ENCODE measurements at places on chromosomes 2 and 18. TPM values are rescaled to one million over a fixed set of nuclear protein-coding genes. Genes with fewer than 3 reads are reported as not detected.

Gene PRKAG3
- not detected for total RNA-seq

DNA sequence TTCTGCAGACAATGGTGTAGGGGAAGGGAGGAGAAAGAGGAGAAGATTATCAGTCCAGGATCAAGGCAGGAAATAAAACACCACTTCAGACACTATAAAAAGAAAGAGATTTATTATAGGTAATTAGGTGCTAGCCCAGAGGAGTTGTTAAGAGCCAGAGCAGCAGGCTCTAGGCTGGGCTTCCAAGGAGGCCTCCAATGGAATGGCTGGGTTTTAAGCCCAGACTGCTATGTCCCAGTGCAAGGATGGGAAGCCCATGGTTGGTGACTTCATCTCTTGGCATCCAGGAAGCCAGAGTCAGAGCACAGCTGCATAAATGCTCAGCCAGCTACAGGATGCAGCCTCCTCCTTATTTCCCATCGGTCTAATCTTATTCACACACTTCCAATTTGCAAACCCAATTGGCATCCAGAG is 95.6 kb downstream of the LAMA3 start:
- H3K27ac ChIP-seq, result no peak overlapping the region
- no peak for DNase-seq
- H3K36me3 ChIP-seq, result no peaks in the 10 kb centered on the region
- no peak overlapping the region for H3K4me3 ChIP-seq
- no peaks in the 10 kb centered on the region for H3K4me1 ChIP-seq

DNA sequence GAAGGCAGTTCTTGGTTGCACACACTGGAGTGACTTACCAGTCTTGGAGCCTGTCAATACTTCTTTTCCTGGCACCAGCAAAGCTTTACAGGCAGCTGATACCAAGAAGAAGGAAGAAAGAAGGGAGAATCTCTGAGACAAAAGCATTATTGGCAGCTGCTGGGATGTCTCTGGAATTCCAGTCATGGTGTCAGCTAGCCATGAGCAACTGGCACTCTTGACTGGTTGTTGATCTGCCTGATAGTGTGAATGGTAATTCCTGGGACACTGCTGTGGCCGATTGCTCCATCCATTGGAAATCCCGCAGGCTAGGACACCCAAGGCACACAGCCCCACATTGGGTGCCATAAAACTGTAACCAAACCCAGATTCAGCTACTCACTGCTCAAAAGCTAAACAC is 17.8 kb upstream of the SPAG16 start:
- peaks cover 15% of the 10 kb centered on the region for H3K4me1 ChIP-seq
- no peak overlapping the region for H3K27ac ChIP-seq
- no peaks in the 10 kb centered on the region for H3K27me3 ChIP-seq
- H3K36me3 ChIP-seq, result no peaks in the 10 kb centered on the region
- DNase-seq, result no peak
- no peak overlapping the region for H3K4me3 ChIP-seq

Gene COPS8
- 96.6 TPM for total RNA-seq

DNA sequence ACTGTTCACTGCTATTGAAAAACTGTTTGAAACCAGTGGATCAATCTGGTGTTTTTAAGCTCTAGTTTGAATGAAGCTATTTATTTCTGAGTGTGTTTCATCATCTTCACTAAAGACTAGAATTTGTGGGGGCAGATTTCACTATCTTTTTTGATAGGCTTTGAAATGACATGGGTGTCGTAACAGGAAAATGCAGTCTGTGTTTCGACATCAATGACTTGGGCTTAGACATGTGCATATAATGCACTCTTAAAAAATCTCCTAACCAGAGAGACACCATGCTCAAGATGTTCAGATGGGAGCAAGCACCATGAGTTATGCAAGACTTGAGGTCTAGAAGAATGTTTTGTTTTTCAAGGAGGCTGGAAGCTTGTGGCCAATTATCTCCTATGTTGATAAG is 221.6 kb downstream of the GPD2 start:
- no peaks in the 10 kb centered on the region for H3K4me1 ChIP-seq
- no peaks in the 10 kb centered on the region for H3K36me3 ChIP-seq
- H3K27ac ChIP-seq, result no peak overlapping the region
- H3K4me3 ChIP-seq, result no peak overlapping the region
- H3K27me3 ChIP-seq, result no peaks in the 10 kb centered on the region

DNA sequence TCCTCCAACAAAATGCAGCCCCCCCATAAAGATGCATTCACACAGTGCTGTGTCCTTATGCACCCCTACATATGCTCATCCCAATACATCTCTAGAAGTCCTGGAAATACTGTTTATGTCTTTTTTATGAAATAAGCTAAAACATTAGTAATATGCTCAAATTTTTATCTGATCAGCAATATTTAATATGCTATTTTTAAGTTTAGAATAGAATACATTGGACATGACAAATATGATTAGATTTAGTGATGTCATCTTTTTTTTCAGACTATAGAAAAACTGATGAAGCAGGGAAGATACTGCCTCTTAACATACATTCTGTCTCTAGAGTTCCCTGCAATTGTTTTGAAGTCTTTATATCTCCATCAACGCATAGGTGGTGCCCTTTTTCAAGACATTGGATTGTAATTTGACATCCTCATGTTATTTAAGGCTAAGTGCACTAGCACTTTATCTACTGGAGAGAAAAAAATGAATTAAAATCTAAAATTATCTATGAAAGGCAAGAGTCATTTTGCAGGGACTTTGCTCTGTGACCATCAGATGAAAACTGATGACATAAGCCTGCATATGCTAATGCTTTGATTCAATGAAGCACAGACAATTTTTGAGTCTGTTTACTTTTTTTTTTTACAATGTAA is 395.3 kb downstream of the LPIN1 start:
- no peak overlapping the region for H3K4me3 ChIP-seq
- H3K4me1 ChIP-seq, result no peaks in the 10 kb centered on the region
- no peak overlapping the region for H3K27ac ChIP-seq

- peaks cover 3% of the 10 kb centered on the region for H3K27me3 ChIP-seq
- DNase-seq, result no peak
- H3K4me3 ChIP-seq, result peak overlapping the region; percentile 70
- H3K36me3 ChIP-seq, result no peaks in the 10 kb centered on the region
- no peak overlapping the region for H3K27ac ChIP-seq
- peaks cover 36% of the 10 kb centered on the region for H3K4me1 ChIP-seq
These were observed 59.5 kb upstream of the SP3 start for GRCh38 chr2:174024524-174025270.

- H3K36me3 ChIP-seq, result no peaks in the 10 kb centered on the region
- no peak for DNase-seq
- H3K27me3 ChIP-seq, result peaks cover 24% of the 10 kb centered on the region
- H3K4me3 ChIP-seq, result no peak overlapping the region
- peaks cover 23% of the 10 kb centered on the region for H3K4me1 ChIP-seq
These were observed 3.5 kb upstream of the INHBB start for GRCh38 chr2:120342446-120342845.

DNA sequence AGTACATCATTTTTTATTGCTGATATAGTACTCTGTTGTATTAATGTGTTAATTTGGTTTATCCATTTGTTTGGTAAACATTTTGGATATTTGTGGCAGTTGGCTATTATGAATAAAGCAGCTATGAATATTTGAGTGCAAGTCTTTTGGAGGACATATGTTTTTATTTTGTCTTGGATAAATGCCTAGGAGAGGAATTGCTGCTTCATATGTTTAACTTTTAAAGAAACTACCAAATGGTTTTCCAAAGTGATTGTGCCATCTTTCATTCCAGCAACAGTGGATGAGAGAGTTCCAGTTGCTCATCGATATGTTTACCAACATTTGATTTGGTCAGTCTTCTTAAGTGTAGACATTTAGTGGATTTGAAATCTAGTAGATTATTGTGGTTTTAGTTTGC is 51.8 kb downstream of the MERTK start:
- peaks cover 54% of the 10 kb centered on the region for H3K36me3 ChIP-seq
- no peak for DNase-seq
- peaks cover 56% of the 10 kb centered on the region for H3K4me1 ChIP-seq
- H3K27me3 ChIP-seq, result no peaks in the 10 kb centered on the region
- H3K4me3 ChIP-seq, result no peak overlapping the region

DNA sequence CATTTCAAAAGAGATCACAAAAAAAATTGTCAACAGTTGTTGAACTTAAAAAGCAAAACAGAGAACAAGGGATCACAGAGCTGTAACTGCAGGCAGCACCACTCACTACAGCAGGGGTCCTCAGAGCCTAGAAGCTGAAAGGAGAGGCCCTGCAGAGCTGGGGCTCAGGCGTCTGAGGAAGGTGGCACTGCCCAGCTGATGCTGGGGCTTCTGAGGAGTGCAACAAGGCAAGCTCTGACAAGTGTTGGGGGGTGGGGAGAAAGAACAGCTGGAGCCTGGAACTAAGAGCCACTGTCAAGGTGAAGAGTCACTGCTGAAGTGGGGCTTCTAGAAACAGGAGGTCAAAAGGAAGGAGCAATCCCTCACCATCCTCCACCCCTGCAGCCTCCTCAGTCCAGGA is 46.2 kb downstream of the FTCDNL1 start:
- no peaks in the 10 kb centered on the region for H3K36me3 ChIP-seq
- no peak overlapping the region for H3K27ac ChIP-seq
- no peaks in the 10 kb centered on the region for H3K27me3 ChIP-seq
- no peak overlapping the region for H3K4me3 ChIP-seq

- no peaks in the 10 kb centered on the region for H3K27me3 ChIP-seq
- no peaks in the 10 kb centered on the region for H3K4me1 ChIP-seq
- H3K27ac ChIP-seq, result no peak overlapping the region
- no peaks in the 10 kb centered on the region for H3K36me3 ChIP-seq
- DNase-seq, result no peak
These were observed 713.6 kb downstream of the TDRD15 start for GRCh38 chr2:21837168-21837960.

GRCh38 chr2:126795656-126796055 is 103.0 kb upstream of the TEX51 start:
- peaks cover 1% of the 10 kb centered on the region for H3K27me3 ChIP-seq
- H3K4me1 ChIP-seq, result no peaks in the 10 kb centered on the region
- no peak overlapping the region for H3K4me3 ChIP-seq
- no peaks in the 10 kb centered on the region for H3K36me3 ChIP-seq
- H3K27ac ChIP-seq, result no peak overlapping the region

GRCh38 chr2:121547646-121548045 is 17.0 kb downstream of the RNU4ATAC start:
- H3K4me3 ChIP-seq, result no peak overlapping the region
- DNase-seq, result no peak
- H3K4me1 ChIP-seq, result no peaks in the 10 kb centered on the region
- H3K27ac ChIP-seq, result no peak overlapping the region
- H3K27me3 ChIP-seq, result no peaks in the 10 kb centered on the region

DNA sequence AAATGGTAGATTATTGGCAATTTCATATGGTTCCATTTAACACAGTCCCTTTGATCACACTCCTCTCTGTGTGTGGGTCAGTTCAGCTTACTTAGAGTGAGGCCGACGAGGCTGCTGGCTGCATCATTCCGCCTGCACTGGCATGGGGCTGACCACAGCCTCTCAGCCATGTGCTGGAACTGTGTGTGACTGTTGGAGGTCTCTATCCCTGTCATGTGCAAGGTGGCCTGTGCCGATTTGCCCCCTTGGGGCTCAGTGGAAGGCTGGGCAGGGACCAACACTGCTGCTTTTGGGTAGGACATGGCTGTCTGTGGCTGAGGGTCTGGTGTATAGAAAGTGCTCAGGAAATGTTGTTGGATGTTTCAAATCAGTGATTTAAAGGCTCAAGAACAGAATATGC is 454.0 kb upstream of the HS6ST1 start:
- H3K27ac ChIP-seq, result no peak overlapping the region
- no peak overlapping the region for H3K4me3 ChIP-seq
- H3K36me3 ChIP-seq, result no peaks in the 10 kb centered on the region
- no peak for DNase-seq

DNA sequence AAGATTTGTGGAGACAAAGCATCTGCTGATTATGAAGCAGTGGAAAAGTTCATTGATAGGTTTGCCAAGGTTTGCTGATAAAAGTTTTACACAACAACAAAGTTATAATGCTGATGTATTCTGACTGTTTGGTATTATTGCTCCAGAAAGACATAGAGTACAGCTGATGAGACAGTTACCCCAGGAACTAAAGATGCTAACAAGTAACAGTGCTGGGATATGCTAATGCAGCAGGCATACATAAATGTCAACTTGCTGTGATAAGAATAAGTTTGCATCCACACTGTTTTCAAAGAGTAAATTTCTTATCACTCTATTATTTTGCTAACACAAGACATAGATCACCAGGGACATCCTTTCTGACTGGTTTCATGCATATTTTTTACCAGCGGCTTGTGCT is 1221.3 kb upstream of the CELF4 start:
- H3K4me3 ChIP-seq, result no peak overlapping the region
- DNase-seq, result no peak
- no peaks in the 10 kb centered on the region for H3K4me1 ChIP-seq
- H3K27ac ChIP-seq, result no peak overlapping the region

Gene CHRND
- total RNA-seq, result 0.10 TPM

GRCh38 chr2:148721991-148722777 is 77.6 kb downstream of the EPC2 start:
- no peak for DNase-seq
- peaks cover 35% of the 10 kb centered on the region for H3K4me1 ChIP-seq
- no peaks in the 10 kb centered on the region for H3K36me3 ChIP-seq
- H3K27ac ChIP-seq, result no peak overlapping the region

DNA sequence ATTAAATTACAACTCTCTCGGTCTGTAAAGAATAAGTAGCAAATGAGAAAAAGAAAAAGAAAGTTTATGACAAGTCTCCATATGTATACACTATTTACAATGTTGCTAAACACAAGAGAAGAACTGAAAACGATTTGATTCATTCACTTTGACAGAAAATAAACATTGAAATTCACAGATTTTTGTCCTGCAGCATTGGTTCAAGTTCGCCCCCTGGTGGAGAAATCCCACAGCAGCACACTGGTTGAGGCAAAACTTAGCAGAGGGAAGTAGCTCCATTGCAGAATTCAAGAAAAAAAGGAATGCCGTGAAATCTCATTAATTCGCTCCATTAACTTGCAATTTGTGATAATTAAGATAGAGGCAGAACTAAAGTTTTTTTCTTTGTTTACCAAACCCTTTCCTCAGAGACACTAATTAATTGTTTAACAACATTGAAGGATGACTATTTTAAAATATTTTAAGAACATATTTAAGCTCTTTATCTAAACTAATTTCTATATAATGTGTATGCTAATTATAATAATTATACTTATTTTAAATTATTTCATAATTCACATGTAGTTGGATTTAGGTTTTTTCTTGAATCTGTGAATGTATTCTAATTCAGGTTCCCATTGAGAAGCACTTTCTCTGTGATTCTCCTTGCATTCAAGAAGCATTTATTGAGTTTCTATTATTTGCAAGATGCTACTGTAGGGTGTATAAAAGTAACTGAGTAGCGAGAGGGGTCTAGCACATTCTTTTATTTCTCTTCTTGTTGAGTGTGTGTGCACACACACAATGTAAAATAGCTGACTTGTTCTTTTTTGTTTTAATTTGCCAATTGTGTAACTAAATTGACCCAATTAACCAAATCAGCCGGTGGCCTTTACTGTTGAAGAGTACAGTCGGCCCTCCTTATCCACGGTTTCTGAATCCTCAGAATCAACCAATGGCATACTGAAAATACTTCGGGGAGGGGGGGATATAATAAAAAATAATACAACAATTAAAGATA is 74.1 kb downstream of the COL4A3 start:
- H3K4me1 ChIP-seq, result no peaks in the 10 kb centered on the region
- H3K27me3 ChIP-seq, result 0 out of 3 replicates have a peak, but pooled peaks cover 1% of the 10 kb centered on the region
- no peak overlapping the region for H3K4me3 ChIP-seq
- peak; percentile 49 for DNase-seq

Gene SNTG2
- not detected for total RNA-seq

- no peak overlapping the region for H3K27ac ChIP-seq
- DNase-seq, result no peak
- no peak overlapping the region for H3K4me3 ChIP-seq
- peaks cover 86% of the 10 kb centered on the region for H3K36me3 ChIP-seq
These were observed 33.8 kb downstream of the UBXN4 start for GRCh38 chr2:135775420-135775819.

GRCh38 chr18:24585996-24586566 is 125.6 kb downstream of the HRH4 start:
- H3K27ac ChIP-seq, result no peak overlapping the region
- no peak overlapping the region for H3K4me3 ChIP-seq
- no peaks in the 10 kb centered on the region for H3K4me1 ChIP-seq
- peaks cover 5% of the 10 kb centered on the region for H3K27me3 ChIP-seq
- DNase-seq, result no peak

Gene LYPD1
- not detected for total RNA-seq

All from HepG2 (cell line).